GM06990 (cell line): ENCODE measurements at places on chromosomes 2 and 18.

- no peak for DNase-seq
These were observed 199.2 kb downstream of the SMAD2 start for GRCh38 chr18:47731276-47731675.

- DNase-seq, result no peak
These were observed 84.3 kb downstream of the COL4A4 start for GRCh38 chr2:227079726-227080125.

DNA sequence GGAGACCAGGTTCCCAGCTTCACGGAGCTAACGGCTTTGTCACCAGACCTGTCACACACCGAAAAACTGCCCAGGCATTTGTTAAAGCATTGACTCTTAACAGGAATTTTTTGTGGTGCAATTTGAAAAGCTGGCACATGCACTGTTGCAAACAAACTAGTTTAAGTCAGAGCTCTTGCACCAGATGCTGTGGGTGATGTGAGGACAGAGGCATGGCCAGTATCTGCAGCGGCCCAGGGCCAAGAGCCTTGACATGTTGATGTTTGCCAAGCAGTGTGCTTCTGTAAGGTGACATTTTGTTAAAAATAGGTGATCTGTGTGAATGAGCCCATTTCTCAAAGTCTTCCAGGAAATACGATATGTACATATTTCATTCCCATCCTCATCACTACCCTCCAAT, 142.5 kb downstream of the MTCL1 start:
- no peak for DNase-seq

DNA sequence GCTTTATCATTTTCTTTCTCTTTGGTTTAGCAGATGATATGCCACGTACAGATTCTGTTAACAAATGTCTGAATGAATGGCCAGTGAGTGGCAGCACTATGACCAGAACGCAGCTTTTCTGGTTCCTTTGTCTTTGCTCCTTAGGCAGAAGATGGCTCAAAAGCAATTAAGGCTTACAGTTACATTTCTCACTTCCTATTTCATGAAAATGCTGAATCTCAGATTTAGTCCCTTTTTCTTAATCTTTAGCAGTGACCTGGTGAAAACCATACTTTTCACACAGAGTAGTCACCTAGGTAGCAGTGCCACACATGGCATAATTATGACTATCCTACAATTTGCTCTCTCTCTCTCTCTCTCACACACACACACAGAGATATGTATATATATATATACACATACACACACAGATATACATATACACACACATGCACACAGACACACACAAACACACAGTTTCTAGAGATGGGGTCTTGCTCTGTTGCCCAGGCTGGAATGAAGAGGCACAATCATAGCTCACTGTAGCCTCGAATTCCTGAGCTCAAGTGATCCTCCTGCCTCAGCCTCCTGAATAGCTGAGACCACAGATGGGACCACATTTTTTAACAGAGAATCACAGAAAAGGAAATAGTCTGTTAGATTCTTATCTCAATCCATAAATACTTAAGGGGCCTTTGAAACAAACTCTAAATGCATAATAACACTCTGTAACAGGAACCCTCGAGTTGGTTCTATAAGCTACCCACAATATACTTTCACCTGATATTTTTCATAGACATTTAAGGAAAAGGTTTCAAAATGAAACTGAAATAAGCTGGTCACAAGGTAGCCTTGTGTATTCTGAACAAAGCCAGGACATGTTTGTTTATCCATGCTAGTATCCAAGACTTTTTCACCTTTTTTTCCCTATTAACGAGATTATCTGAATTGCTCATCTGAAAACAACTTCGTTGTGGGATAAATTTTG, 11.6 kb downstream of the PDE6D start:
- DNase-seq, result peak; percentile 26

DNA sequence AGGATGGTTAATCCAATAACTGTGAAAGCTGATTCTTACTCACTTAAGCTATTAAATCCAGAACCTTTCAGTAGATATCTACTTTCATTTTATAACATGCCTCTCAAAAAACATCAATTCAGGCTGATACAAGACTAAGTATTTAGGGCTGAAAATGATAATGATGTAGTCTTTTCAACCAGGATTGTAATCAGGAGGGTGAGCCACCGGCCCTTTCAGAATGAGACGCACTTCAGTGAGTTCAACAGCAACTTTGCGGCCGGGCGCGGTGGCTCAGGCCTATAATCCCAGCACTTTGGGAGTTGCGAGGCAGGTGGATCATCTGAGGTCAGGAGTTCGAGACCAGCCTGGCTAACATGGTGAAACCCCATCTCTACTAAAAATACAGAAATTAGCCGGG, 30.4 kb downstream of the RBMS1 start:
- no peak for DNase-seq

DNA sequence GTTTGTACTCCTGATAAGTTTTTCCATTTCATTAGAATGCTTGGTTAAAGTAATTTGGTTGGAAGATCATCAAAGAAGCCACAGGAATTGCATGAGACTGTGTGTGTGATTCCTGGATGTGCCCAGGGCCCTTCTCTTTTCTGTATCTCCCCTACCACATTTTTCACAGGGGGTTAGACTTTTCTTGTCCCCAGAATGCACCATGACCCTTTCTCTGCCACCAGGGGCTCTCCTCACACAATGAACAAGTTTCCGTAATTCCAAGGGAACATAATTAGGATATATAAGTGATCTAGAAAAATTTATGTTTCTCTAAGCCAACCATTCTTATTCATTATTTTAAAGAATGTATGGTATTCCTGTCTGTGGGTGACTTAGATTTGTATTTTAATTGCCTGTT, 291.8 kb downstream of the NEDD4L start:
- DNase-seq, result no peak

GRCh38 chr18:55322178-55322735, 265.7 kb downstream of the TCF4 start:
- DNase-seq, result peak; percentile 90

GRCh38 chr2:46983065-46983801, 67.6 kb upstream of the MCFD2 start:
- peak; percentile 85 for DNase-seq

DNA sequence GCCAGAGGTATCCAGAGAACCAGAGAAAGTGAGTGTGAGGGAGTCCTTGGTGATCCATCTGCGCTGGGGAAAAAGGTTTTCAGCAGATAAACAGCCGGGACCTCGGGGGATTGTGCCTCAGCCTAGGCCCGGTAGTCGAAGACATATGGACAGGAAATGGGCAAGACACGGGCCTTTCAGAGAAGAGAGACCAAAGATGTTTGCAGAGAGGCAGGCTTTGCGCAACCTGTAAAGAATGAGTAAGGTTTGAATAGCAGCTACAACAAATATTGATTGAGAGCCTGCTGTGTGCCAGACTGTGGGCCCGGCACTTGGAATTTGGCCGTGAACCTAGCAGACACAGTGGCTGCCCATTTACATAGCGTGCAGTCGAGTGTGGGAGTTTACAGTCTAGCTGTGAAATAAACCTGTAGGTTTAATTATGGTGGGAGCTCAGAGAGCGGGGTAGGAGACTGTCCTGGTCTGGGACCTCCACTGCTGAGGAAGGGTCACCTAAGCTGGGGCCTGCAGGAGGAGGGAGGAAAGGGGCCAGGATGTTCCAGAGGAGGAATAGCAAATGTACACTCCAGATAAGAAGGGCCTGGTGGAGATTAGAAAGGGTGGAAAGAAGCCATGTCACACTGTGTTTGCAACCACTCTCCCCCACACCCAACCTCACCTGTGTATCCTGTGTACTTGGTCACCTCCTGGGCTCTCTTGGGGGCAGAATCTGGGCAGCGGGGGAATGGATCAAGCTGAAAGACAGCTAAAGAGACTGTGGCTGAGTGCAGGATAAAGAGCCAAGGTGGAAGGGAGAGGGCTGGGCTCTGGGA, 3.0 kb downstream of the SH2D6 start:
- DNase-seq, result no peak

- no peak for DNase-seq
These were observed 1104.2 kb downstream of the BCL11A start for GRCh38 chr2:59449274-59449673.

DNA sequence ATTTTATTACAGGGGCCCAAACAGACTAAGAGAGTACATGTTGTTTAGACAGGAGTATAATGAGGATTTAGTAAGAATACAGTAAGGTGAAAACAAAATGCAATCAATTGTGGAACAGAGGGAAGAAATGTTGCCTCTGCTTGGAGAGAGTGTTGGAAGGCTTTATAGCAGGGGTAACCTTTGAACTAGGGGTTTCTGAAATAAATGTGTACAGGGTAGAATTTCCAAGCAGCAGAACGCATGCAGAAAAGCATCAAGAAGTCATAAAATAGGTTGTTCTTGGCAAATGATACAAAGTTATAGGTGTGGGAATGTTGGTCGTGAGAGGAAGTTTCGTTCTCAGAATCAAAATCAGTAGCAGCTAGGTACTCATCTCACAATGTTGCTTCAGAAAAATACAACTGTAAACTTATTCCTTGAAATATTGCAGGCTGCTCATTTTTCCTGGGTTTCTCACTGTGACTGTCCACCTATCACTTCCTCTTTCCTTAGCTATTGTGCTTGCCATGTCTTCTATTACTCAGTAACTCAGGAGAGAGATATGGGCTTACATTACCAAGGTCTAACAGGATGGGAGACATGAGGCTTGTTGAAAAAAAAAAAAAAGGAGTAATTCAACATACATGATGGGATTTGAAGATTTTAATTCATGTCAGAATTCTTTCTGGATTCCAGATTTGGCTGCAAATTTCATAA, 17.1 kb upstream of the HNMT start:
- no peak for DNase-seq

GRCh38 chr2:239025096-239025801, 177.4 kb downstream of the TWIST2 start:
- no peak for DNase-seq

- no peak for DNase-seq
These were observed 234.2 kb downstream of the TPGS2 start for GRCh38 chr18:36594621-36595020.
